NCI-H510A (cell line): ENCODE measurements at places on chromosomes 5 and 9.

DNA sequence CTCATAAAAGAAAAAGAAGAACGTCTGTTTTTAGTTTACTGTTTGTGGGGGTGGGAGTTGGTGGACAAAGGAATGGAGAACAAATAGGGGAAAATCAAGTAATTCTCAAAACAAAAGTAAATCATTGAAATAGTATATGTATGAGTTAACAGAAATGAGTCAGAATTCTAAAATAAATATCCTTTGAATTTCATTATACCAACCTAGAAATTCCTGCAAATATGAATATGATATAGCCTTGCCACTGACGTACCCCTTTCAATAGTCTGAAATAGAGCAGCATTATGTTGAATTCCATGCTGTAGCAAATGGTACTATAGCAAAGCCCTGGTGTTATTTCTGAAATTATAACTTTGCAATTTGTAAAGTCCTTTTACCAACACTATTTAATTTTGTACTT is 29.6 kb upstream of the DTWD2 start:
- no peak for DNase-seq

- DNase-seq = no peak
Measured at GRCh38 chr5:32949286-32949970, 238.3 kb downstream of the NPR3 start.

DNA sequence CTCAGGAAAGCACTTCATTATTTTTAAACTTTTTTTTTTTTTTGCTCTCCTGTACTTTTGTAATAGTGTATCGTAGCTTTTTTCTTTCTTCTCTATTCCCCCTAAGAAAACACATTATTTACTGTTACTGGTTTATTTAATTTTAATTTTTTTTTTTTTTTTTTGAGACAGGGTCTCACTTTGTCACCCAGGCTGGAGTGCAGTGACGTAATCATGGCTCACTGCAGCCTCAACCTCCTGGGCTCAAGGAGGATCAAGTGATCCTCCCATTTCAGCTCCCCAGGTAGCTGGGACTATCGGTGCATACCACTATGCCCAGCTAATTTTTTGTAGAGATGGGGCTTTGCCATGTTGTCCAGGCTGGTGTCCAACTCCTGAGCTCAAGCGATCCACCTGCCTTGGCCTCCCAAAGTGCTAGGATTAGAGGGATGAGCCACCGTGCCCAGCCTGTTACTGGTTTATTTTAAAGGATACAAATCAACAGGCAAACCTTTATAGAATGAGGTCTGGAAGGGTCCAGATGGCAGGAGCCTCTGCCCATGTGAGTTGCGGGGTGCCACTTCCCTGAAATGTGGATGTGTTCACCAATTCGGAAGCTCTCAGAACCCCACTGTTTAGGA is 49.0 kb upstream of the TNFSF15 start:
- no peak for DNase-seq

GRCh38 chr5:87541033-87541432 is 128.3 kb upstream of the CCNH start:
- no peak for DNase-seq
